Kidney glomerular epithelial cell (primary cell): ENCODE measurements at places on chromosomes 7 and 10.

GRCh38 chr7:115086146-115086841 lies 164.4 kb downstream of the MDFIC start:
- DNase-seq: no peak

- DNase-seq: no peak
Measured at GRCh38 chr10:3528823-3529403, 256.1 kb downstream of the KLF6 start.

GRCh38 chr10:105577865-105578607 lies 936.9 kb downstream of the SORCS3 start:
- DNase-seq: no peak

GRCh38 chr7:14738086-14738485 lies 164.5 kb downstream of the DGKB start:
- DNase-seq: no peak

DNA sequence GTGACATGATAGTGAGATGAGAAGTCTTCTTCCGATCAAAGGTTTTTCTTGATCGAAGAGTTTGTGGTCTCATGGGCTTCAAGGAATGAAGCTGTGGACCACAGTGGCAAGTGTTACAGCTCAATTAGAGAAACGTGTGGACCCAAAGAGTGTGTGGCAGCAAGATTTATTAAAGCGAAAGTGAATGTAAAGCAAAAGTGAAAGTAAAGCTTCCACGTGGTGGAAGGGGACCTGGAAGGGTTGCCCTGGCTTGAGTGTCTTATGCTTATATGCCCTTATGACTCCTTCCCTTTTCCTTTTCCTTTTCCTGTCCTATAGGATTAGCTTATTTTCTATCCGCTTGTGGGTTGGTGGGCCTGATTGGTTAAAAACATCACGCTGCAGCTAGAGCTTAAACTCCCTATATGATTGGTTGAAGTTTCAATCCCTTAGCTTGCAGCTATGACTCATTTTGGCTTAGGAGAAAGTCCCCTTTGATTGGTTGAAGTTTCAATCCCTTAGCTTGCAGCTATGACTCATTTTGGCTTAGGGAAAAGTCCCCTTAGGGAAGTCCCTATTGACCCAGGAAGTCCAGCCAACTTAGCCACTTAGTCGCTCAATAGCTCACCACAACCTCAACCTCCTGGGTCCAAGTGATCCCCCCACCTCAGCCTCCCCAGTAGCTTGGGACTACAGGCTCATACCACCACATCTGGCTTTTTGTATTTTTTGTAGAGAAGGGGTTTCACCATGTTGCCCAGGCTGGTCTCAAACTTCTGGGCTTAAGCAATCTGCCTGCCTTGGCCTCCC lies 34.7 kb downstream of the MRPS24 start:
- no peak for DNase-seq

GRCh38 chr10:26682931-26683330 lies 14.6 kb upstream of the PDSS1 start:
- no peak for DNase-seq

- DNase-seq: no peak
Measured at GRCh38 chr10:31187607-31188210, 131.3 kb upstream of the ZEB1 start.

GRCh38 chr7:122901250-122901649 lies 15.0 kb upstream of the CADPS2 start:
- no peak for DNase-seq

- peak; percentile 21 for DNase-seq
Measured at GRCh38 chr7:23012908-23013714, 819 bp downstream of the HYCC1 start.

DNA sequence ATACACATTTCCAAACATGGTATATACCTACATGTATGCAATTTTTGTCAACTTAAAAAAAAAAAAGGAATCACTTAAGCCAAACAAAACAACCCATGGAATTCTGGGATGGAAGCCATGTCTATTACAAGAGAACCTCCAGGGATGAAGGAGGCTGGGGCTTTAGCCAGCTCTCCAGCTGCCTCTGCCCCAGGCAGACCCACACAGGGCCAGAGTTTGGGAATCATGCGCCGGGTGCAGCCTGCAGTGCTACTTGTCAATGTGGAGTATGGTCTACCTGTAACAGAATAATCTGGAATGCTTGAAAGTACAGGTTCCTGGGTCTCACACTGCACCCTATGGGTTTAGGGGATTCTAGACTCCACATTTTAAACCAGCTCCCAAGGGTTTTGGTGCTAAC lies 10.8 kb downstream of the ATP6V0E2 start:
- no peak for DNase-seq

DNA sequence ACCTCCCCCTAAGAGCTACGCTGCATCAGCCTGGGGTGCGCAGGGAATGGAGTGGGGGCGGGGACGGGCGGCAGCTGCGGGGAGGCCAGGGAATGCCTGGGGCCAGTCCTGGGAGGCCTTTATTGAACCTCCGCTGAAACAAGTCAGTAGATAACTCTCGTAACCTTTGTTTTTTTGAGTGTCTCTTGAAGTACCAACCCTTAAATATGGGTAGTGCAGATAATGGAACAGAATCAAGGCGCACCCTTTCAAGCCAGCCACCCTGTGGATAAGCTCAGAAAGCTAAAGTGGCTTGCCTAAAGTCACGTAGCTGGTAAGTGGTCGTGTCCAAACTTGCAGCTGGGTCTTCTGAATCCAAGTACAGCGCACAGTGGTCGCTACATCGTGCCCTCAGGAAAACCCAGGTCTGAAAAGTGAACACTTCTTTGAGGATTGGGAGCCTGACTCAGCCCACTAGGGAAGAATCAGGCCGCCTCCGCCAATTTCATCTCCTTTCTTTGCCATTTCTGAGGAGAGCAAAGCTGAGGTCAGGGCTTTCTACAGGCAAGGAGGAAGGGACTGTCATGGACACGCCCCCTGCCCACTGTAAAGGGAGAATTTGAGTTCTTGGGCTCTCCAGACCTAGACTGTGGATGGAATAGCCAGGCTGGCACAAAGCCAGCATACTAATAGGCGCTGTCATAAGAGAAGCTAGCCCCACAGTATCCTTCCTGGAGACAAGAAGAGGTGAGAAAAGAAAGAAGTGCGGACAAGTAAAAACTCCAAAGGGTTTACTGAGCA lies 3.2 kb upstream of the EGR2 start:
- no peak for DNase-seq

GRCh38 chr10:58023341-58024073 lies 244.2 kb downstream of the IPMK start:
- peak; percentile 97 for DNase-seq

DNA sequence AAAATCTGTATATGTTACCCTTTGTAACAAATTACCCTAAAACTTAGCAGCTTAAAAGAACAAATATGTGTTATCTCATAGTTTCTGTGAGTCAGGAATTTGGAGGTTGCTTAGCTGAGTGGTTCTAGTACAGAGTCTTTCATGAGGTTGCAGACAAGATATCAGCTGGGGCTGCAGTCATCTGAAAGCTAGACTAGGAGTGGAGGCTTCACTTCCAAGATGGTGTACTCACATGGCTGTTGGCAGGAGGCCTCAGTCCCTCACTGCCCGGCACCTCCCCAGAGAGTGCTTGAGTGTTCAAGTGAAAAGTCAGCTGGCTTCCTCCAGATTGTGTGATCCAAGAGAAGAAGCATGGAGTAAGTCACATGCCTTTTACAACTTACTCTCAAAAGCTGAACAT lies 16.9 kb upstream of the GGCT start:
- no peak for DNase-seq

DNA sequence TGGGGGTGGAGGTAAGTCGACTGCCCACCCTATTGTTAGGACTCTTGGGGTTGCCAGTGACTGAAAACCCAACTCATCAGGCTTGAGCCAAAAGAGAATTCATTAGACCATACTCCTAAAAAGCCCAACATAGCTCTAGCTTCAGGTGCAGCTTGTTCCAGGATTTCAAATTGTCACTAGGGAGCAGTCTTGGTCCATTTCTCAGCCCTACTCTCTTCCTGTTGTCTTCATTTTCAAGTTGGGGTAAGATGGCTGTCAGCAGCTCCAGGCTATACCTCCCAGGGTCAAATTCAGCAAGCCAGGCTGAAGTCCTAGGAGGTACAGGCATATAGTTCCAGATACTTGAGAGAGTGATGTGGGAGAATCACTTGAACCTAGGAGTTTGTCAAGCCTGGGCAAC lies 14.9 kb upstream of the COL13A1 start:
- DNase-seq: peak; percentile 29

- peak; percentile 17 for DNase-seq
Measured at GRCh38 chr7:111763221-111763801, 201.0 kb upstream of the IMMP2L start.

DNA sequence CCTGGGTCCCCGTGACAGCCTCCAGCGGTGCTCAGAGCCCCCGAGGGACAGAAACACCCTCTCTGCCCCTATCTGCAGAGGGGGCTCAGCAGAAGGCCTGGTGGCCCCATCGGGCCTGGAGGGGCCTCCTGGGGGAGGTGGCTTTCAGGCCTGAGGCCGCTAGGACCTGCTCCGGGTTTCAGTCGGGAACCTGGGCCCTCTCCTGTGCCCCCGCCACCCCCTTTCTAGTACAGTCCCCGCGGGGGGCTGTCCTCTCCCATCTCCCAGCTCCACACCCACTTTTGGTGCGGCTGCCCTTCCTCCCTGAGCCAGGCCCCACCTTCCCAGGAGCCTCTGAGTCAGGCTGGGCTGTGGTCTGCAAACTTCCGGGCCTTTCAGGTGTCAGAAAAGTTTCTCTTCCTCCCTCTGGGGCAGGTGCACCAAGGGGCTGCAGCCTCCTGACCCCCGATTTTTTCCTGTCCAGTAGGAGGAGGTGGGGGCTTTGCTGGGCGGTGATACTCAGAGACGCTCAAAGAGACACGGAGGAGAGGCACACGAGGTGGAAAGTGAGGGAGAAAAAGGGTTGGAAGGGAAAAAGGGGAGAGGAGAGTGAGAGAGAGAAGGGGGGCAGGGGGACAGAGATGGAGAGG lies 692 bp downstream of the CARD11 start:
- no peak for DNase-seq

GRCh38 chr10:30011396-30011795 lies 48.0 kb downstream of the JCAD start:
- DNase-seq: no peak

GRCh38 chr10:95537542-95537927 lies 23.6 kb downstream of the SORBS1 start:
- DNase-seq: no peak

DNA sequence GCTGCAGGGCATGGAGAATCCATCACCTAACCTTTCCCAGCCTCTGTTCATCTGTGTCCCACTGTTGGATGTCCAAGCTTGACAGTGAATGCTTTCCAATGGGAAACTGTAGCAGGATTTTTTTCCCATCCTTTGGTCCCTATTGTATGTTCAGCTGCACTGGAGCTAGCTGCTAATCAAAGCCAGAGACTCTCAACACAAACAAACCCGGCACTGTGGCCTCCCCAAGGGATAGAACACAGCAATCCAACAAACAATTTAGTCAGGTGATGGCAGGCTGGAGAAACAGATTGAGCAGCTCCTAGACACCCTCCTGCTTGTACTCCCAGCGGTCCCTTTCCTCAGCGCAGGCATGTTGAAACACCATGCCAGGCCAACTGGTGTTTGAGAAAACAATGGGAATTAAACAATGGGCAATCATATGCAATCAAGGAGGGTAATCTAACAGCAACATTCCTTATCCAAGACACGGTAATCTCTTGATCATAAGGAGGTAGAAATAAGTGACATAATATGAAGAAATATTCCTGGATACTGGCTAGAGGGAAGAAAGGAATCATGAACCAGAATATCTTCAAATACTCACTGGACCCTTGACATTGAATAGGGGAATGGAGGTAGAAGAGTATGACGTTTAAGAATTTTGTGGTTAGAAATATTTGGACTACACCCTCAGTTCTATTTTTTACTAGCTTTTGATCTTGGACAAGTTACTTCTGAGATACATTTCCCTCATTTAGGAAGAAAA lies 15.0 kb downstream of the PTN start:
- DNase-seq: no peak

DNA sequence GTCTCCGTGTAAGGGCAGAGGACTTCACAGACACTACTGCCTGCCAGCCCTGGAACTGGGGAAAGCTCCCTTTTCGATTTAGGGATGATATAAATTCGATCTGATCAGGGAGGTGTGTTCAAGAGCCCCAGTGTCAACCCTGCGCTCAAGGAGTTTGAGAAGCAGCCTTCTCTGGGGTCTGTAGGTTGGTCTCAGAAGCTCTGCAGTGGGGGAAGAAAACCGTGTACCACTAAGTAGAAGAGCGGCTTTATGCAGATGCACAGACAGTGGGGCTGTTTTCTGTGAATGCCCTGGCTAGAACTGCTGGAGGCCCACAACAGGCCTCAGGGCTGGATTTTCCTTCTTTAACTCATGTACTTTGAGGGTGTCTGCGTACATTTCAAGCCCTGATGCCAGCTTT lies 6.3 kb upstream of the TBX20 start:
- no peak for DNase-seq

- no peak for DNase-seq
Measured at GRCh38 chr10:27525819-27526218, 21.7 kb downstream of the RAB18 start.

GRCh38 chr10:72276421-72277339 lies 3.0 kb downstream of the DDIT4 start:
- no peak for DNase-seq

GRCh38 chr10:92382631-92383030 lies 91.7 kb downstream of the MARCHF5 start:
- no peak for DNase-seq

- peak; percentile 40 for DNase-seq
Measured at GRCh38 chr10:24440817-24441797, 232.2 kb downstream of the KIAA1217 start.

GRCh38 chr10:46323176-46323575 lies 36.4 kb downstream of the ANTXRL start:
- DNase-seq: no peak

- no peak for DNase-seq
Measured at GRCh38 chr10:52400562-52400961, 86.5 kb downstream of the DKK1 start.

DNA sequence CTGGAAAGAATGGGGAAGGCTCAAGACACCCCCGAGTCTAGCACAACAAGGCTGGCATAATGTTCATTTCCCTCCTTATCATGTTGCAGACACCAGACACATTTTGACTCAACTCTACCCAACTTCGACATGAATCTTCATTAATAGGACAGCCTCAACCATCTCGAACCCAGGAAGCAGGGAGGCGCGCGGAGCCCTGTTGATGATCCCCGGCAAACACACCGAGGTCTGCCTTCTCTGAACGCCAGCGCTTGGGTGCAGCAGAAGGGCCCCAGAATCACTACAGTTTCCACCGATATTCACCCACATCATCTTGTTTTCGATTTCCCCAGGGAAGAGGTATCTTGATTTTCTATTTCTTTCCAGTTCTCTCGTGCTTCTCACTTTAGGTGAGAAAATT lies 563.6 kb downstream of the TCERG1L start:
- no peak for DNase-seq

DNA sequence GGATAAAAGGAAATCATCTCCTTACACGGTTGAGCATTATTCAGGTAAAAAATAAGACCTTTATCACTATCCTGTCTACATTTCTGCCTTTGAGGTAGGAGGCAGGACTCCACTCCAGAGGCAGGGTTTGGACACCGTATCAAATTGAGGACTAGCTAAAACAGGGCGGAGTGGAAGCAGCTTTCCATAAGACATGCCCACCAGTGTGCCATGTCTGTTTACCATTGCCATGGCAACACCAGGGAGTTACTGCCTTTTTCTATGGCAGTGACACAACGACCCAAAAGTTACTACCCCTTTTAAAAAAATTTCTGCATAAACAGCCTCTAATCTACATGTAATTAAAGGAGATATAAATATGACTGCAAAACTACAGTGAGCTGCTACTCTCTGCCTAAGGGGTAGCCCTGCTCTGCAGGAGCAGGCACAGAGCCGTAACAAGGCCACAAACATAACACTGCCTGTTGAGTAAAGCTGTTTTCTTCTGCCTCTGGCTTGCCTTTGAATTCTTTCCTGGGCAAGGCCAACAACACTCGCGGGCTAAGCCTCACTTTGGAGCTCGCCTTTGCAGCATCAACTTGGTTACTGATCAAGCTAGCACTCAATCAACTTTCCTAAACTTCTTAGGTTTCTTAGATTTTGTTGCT lies 26.5 kb downstream of the DGKB start:
- DNase-seq: no peak
